Ammon's horn (tissue), 1 donor: ENCODE measurements at places on chromosomes 7 and 10.

GRCh38 chr10:51716981-51717380 lies 17.6 kb upstream of the CSTF2T start:
- DNase-seq = no peak

- no peak for DNase-seq
Measured at GRCh38 chr10:70781461-70782051, 3.6 kb downstream of the TBATA start.

GRCh38 chr7:149721084-149721601 lies 52.2 kb downstream of the ZNF467 start:
- DNase-seq = no peak

DNA sequence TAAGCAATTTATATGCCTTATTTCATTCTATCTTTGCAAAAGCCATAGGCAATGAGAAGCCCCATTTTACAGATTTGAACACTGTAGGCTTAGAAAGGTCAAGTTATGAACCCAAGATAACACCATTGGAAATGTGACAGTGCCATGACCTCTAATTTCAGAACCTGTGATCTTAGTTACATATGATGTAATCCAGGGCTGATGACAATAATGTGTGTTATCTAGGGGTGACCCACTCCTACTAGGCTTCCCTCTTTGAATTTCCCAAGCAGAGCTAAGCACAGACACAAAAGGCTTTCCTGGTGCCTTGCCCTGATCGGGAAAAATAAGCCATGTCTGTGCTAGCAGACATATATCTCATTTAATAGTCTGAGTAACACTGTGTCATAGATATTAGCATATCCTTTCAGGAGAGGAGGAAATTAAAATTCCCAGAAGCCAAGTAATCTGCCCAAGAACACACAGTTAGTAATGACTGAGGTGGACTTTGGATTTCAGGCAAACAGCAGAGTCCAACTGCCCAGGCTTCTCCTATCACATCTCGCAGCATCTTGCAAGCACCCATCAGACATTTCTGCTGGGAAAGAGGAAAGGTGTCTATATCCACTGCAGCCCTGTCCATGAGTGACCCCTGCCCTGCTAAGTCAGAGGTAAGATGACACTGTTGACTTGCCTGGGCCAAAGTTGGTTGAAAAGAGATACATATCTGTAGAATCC lies 2.8 kb upstream of the TECTB start:
- no peak for DNase-seq

DNA sequence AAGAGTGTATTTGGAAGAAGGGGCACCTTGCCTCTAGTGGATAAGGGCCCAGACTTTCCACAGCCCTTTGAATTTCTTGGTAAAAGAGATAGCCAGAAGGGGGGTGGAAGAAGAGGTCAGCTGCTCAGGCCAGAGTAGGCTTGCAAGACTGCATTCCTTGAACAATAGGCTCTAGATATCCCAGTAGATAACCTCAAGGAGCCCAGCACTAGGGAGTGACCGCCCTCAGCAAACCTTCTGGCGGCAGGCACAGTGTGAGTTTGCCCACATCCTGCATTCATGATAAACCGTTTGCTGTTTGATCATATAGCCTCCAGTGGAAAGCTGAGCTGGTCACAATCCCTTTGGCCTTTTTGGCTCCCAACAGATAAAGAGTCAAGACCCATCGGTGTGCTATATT lies 70.5 kb downstream of the NPY start:
- DNase-seq = no peak

DNA sequence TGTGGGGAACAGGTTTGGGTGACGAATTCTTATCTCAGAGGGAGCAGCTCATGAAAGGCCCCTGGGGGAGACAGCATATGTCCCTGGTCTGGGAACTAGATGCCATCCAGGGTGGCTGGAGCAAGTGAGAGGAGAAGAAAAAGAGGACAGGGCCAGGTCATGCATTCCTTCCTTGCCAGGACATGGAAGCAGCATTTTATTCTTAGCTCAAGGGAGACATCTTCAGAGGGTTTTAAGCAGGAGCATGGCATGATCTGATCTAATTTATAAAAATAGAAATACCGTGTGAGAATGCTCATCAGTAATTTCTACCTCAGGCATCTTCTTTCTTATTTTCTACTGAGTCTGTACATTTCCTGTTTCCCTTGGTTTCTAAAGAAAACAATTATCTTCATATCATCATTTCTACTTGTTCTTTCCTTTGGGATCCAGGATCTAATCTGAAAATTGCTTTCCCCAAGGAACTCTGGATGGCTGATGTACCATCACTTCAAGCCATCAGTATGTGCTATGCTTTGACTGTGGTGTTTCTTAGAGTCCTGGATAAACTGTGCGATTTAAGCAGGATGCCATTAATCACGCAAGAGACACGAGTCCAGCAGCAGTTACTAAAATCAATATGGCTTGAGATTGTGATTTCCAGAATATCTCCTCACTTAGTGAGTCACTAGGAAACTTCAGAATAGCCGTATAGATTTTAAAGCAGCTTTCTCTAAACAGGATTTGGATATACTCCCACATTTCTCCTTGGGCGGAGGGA lies 386.2 kb downstream of the GALNT17 start:
- DNase-seq = no peak

- no peak for DNase-seq
Measured at GRCh38 chr10:78630944-78631838, 437.6 kb upstream of the ZMIZ1 start.

- no peak for DNase-seq
Measured at GRCh38 chr10:59864141-59864962, 42.0 kb downstream of the CCDC6 start.

GRCh38 chr7:38273286-38273995 lies at the start of gene TARP:
TSS of gene TARP (minus strand) at chr7:38273636.
- DNase-seq = no peak

- DNase-seq = no peak
Measured at GRCh38 chr7:112097524-112097923, 108.7 kb downstream of the DOCK4 start.

DNA sequence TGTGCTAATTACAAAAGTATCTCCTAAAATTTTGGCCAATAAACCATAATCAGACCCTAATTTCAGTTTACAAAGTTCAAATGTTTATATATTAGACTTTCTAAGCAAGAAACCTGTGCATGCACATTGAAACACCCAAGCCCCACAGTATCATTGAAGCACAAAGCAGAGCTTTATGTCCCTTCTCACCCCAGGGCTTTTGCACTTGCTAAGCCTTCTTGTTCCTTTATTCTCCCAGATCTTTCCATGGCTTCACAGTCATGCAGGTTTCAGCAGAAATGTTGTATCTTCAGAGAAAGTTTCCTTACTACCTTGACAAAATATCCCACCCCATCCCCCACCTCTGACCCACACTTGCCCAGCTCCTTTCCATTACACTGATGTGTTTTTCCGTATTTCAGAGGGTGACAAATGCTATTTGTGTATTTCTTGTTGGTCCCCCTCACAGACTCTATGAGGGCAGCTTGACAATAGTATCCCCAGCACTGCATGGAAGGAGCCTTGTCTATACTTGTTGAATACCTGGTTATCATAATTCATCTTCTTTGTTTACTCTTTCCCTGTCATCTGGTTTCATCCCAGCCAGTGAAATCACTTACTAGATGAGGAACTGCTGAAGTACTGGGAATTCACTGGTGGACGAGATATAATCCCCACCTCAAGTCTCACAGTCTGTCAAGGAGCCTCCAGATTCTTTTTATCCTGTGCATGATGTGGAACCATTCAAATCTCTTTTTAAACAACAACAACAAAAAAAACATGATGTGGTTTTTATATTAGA lies 24.0 kb upstream of the PCGF5 start:
- DNase-seq = no peak

- no peak for DNase-seq
Measured at GRCh38 chr7:149409895-149410294, 51.0 kb downstream of the ZNF777 start.

- no peak for DNase-seq
Measured at GRCh38 chr7:105680505-105681187, 99.4 kb upstream of the EFCAB10 start.

GRCh38 chr10:131689954-131690757 lies 210.7 kb upstream of the PPP2R2D start:
- DNase-seq = no peak

- no peak for DNase-seq
Measured at GRCh38 chr7:90900628-90901356, 304.7 kb downstream of the CDK14 start.

DNA sequence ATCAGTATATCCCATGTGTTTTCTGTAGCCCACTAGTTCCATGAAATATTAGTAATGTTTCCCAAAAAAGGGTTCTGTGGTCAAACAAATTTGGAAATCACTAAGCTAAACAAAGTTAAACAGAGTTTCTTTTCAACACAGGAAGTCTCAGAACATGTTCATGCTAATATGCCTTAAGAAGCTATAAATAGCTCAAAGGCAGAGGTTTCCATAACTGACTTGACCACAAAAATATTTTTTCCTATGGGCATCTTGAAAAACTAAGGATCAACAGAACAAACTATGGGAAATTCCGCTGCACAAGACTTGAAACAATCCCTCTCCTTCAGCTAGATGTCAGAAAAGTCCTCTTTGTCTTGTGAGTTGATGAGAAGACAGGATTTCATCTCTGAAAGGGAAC lies 59.7 kb downstream of the SEM1 start:
- DNase-seq = no peak

- no peak for DNase-seq
Measured at GRCh38 chr7:49670991-49671390, 102.4 kb upstream of the VWC2 start.

- DNase-seq = peak; percentile 92
Measured at GRCh38 chr10:126062131-126063032, 166.0 kb downstream of the FANK1 start.

- DNase-seq = no peak
Measured at GRCh38 chr10:107740962-107741690, 576.6 kb upstream of the SORCS1 start.

- no peak for DNase-seq
Measured at GRCh38 chr10:113819989-113820388, 33.9 kb downstream of the DCLRE1A start.

- DNase-seq = no peak
Measured at GRCh38 chr10:9858816-9859215, 1158.9 kb upstream of the CELF2 start.

GRCh38 chr7:72710983-72711382 lies 117.0 kb downstream of the TYW1B start:
- no peak for DNase-seq

DNA sequence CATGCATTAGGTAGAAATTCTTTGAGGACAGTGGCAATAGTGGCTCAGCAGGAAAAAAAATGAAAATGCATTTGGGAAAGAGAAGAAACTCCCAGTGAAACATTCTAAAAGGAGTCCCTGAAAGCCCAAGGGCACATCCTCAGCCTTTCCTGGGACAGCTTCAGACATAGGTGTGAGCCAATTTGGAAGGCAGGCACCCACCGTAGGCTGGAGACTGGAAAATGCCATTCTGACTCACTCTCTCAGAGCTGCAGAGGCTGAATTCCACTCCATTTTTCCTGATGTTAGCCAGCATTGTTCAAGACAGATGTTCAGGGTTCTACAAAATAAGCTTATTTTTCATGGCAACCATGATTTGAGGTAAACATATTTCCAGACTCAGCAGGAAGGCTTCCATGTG lies 379.0 kb upstream of the FZD8 start:
- no peak for DNase-seq

GRCh38 chr7:118039963-118040489 lies 143.9 kb upstream of the LSM8 start:
- DNase-seq = no peak

DNA sequence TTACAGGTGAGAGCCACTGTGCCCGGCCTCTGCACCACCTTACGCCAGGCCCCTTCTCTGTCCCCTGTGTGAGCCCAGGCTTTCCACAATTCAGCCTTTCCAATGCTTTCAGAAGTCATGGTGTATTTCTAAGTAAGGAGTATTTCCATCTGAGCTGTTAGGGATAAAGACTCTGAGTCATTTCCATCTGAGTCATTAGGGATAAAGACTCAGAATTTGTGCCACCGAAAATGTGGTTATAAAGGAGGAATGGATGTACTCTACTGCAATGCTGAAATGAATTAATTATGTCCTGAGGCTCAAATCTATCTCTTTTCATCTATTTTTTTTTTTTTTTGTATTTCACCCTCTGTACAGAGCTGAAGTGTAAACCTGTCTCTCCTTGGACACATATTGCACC lies 84.0 kb downstream of the GATA3 start:
- DNase-seq = peak; percentile 15

- DNase-seq = no peak
Measured at GRCh38 chr10:127415901-127416581, 133.1 kb upstream of the NPS start.

DNA sequence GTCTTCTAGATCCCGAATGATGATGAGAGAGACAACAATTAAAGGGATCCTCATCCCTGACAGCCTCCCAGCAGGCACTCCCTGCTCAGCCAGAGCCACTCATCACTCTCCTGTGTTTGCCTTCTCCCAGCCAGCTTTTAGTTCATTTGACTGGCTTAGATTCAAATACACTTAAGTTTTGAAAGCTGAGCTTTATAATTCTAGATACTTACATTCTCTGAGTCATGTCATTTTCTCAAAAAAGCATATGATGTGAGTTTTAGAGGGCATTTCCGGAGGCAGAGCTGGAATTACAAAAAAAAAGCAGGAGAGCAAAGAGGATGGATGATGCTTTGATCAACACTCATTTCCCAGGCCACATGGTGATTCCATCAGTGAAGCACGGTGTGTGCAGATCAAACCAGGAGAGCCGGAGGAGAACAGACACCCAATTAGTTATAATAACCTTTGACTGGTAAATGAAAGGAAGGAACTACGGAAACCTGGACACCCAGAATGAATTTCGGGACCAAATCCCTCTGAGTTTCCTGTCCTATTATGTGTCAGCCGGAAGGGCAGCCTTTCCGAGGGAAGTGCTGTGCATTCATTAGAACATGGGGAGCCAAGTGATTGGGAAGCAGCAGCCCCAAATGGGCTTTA lies 81.5 kb upstream of the HPS1 start:
- no peak for DNase-seq

GRCh38 chr10:70934701-70935100 lies 46.3 kb upstream of the PCBD1 start:
- no peak for DNase-seq

- DNase-seq = no peak
Measured at GRCh38 chr7:74185636-74186035, 11.5 kb downstream of the EIF4H start.

DNA sequence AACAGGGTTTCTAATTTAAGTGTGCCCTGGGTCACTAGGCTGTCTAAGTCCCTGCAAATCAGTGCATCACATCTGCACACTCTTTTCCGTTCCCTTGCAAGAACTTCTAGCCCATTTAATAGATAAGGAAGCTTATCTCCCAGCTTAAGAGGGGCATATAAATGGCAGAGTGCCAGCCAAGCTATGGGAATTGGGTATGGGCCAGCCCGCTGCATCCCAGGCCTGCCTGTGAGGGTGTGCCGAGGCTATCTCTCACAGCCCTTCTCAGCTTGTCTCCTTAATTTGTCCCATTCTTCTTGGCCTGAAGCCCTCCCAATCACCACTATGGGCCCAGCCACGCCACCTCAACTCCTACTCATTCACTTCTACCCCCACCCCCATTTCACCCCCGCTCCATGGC lies 14.7 kb downstream of the AQP1 start:
- no peak for DNase-seq

GRCh38 chr7:21030237-21030871 lies 243.7 kb upstream of the SP8 start:
- no peak for DNase-seq

GRCh38 chr10:68796605-68797004 lies 30.7 kb upstream of the STOX1 start:
- DNase-seq = no peak
